Breast epithelium (tissue), 4 donors: ENCODE measurements at places on chromosomes 1 and 21. TPM values are rescaled to one million over a fixed set of nuclear protein-coding genes. Genes with fewer than 3 reads are reported as not detected.

Gene GJB4
- 0.15 TPM for total RNA-seq

GRCh38 chr1:153348511-153349362 lies at the start of gene PGLYRP4:
Gene PGLYRP4, minus strand, starts transcription at chr1:153348841. Its CDS starts 909 bp downstream, at chr1:153347932.
- DNase-seq = no peak

- DNase-seq = no peak
Observed at GRCh38 chr1:9180111-9180819, 51.4 kb upstream of the GPR157 start.

Gene FMN2
- total RNA-seq = 4.2 TPM

Gene GUCA2A
- total RNA-seq = not detected

DNA sequence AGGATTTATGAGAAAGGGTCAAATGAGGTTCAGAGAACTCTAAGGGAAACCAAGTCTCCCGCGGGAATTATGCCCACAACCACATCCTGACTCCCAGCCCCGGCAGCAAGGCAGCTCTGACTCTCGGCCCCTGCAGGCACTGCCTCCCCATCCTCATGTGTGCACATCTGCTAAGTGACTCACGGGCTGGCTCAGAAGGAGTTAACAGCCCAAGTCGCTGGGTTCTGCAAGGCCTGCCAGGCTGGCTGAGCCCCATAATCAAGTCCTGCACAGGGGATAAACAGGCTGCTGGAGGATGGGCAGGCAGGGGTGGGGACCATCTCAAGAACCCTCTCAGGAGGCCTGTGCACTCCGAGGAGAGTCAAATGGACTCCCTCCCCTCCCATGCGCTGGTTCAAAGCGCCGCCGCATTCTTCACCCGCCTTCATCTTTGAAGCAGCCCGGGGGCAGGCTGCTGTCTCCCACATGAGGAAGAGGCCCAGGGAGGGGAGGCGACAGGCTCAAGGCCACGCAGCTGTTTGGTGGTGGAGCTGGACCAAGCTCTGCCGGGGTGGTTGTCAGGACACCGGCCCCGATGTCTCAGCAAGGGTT lies 344.3 kb downstream of the MATN1 start:
- DNase-seq = peak; percentile 51
